Bronchial epithelial cell (primary cell): ENCODE measurements at places on chromosomes 12 and 14.

DNA sequence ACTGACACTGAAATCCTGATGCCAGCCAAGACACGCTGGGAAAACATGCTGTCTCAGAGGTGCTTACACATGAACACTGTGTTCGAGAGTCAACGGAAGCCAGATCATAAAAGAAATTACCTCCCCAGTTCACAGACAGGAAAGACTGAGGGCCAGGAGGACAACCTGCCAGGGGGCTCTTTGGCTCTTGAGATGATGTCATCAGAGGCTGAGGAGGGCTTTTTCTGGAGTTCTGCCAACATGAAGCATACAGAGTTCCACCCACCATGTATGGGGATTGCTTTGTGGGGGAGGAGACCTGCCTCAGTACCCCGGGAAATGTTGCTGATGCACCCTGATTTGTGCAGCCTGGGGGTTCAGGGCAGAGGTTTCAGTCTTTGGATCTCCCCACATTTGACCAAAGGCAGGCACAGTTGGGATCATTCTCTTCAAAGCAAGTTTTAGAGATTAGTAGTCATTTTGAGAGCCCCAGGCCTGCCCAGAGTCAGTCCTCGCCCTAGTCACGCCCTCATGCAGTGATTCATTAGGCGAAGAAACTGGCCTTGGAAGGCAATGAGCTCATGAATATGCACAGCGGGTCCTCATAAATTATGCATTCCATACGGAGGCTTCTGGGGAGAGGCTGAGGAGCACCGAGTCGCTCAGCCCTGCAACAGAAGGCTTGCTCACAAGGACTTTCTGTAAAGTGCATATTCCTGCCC is 34.9 kb upstream of the EML1 start:
- DNase-seq = peak; percentile 85

- peak; percentile 72 for DNase-seq
Observed at GRCh38 chr12:92596383-92596782, 106.4 kb upstream of the PLEKHG7 start.

GRCh38 chr14:36443374-36443773 is 76.7 kb downstream of the NKX2-1 start:
- DNase-seq = no peak

- no peak for DNase-seq
Observed at GRCh38 chr12:47813511-47814196, 6.0 kb downstream of the HDAC7 start.

DNA sequence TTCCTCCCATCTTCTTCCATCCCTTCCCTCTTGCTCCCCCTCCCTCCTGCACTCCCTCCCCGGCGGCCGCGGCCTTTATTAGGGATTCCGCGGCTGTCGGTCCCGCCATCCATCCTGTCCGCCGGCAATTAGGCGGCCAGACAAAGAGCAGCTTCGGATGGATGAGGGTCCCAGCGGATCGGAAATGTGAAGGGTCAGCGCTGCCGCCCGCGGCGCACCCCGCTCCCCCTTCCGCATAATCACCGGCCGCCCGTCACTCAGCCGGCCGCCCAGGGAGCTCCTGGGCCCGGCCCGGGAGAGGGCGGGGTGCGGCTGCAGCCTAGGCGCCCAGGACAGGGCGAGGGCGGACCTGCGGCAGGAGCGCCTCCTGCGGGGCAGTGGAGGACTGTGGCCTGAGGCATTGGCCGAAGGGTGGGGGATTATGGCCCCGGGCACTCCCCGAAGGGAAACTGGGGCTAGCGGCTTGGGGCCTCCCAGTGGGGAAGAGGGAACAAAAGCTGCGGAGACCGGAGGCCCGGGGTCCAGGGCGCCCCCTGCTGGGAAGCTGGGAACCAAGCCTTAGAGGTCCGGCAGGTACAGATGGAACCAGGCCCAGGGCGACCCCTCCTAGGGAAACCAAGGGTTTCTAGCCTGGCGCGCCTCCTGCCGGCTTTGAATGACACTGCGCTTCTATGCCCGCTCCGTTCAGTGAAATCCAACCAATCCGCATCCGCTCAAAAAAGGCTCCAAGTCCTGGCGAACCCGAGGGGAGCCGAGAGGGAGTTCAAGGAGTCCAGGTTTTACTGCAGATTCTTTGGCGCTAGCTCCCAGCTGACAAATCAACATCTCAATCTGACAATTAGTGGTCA is 4.4 kb upstream of the DNAJC22 start:
- peak; percentile 54 for DNase-seq

GRCh38 chr12:66829660-66830325 is 150.9 kb upstream of the GRIP1 start:
- DNase-seq = peak; percentile 92

DNA sequence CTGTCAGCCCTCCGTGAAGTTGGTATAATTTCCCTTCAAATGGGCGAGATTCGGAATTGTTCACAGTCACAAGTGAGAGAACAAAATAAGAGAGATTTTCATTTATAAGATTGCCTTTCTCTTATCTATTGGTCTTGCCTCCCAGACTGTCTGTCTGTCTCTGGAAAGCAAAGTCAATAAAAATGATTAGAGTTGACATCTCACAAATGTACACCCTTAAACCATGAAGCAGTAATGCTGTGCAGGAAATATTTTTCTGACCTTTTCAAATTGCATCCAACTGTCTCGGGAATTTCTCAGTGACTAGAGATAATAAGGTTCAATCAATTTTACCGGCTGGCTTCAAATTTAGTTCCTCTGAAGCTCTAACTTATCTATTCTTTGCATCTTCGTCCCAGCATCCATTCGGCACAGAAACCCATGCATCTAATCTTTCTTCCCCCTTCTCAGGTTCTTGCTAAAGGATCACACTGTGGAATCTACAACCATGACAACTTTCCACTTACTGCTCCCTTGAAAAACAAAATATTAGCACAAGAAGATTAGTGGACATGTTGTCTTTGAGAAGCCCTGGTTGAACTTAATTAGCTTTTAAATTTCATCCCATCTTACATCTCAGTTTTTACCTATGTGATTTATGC is 93.1 kb downstream of the RMST start:
- no peak for DNase-seq

DNA sequence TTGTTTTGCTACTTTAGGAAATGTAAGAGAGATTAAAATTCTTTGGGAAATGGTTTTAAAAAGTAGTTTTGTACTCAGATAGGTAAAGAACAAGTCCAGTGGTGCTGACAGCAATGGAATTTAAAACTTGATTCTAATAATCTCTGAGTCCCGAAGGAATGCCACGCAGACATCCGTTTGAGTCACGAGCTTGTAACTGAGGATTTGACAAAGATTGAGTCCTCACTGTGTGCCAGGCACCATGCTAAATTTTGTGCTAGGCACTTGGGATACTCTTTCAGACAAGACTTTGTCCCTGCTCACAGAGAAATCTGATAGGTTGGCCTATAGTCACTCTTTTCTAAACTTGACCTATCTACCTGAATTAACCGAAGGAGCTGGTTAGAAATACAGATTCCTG is 12.7 kb downstream of the FLRT2 start:
- DNase-seq = no peak

DNA sequence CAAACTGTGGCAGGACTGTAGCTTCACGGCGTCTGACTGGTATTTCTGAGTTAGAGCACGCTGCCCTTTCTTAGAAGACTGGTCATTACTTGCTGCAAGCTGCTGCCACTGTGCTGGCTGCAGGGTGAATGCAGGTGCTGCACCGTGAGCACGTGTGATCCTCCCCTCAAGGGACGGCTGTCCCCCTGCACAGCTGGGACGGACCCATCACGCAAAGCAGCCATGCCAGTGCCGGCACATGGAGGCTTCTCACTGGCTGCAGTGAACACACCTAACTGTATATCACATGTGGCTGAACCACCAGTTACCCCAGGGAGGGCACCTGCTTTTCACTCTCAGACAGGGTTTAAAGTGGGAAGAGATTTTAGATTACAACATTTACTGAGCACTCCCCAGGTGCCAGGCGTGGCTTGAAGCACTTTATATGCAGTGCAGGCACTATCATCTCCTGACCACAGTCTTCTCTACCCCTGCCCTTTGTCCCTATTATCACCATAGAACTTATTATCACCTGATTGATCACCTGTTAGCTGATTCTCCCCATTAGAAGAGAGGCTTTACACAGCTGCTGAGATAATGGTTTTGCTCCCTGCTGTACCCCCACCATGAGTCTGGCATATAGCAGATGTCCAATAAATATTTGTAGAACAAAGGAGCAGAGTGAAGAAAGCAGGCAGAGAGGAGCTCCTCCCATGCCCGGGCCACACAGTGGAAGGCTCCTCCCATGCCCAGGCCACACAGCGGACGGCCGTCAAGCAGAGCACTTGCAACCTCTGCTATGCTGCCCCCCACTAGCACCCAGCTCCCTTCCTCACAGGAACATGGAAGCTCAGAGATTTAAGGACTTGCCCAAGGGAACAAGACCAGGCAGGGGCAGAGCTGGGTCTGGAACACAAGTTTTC is 25.9 kb downstream of the SLC25A47 start:
- no peak for DNase-seq

GRCh38 chr12:51342416-51342815 is 4.1 kb downstream of the CELA1 start:
- DNase-seq = no peak

DNA sequence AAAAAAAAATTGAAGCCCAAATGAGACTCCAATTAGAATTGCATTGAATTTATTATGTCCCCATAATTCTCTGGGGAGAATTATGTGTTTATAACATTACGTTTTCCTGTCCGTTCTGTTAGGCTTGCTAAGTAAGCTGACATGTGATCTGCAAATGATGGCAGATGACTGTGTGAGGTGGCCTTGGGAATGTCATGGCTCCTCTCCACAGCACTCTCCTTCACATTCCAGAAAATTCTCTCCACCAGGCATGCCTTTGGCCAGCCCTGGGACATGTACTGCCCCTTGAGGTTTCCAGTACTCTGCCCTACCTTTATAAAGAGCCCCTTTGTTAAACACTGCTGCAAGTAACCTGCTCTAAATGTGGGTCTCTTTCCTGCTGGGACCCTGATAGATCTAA is 28.3 kb upstream of the INF2 start:
- no peak for DNase-seq

DNA sequence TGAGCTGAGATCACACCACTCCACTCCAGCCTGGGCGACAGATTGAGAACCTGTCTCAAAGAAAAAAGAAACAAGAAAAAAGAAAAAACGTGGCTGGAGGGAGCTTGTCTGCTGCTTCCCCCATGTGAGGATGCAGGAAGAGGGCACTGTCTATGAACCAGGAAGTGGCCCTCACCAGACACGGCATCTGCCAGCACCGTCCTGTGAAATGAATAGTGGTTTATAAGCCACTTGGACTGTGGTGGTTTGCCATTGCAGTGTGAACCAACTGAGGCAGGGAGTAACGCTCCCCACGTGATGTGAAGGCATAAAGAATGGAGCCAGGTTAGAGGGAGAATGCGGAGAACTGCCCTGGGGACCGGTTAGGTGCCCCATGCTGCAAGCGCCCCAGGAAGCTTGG is 4.5 kb upstream of the BRF1 start:
- DNase-seq = no peak

DNA sequence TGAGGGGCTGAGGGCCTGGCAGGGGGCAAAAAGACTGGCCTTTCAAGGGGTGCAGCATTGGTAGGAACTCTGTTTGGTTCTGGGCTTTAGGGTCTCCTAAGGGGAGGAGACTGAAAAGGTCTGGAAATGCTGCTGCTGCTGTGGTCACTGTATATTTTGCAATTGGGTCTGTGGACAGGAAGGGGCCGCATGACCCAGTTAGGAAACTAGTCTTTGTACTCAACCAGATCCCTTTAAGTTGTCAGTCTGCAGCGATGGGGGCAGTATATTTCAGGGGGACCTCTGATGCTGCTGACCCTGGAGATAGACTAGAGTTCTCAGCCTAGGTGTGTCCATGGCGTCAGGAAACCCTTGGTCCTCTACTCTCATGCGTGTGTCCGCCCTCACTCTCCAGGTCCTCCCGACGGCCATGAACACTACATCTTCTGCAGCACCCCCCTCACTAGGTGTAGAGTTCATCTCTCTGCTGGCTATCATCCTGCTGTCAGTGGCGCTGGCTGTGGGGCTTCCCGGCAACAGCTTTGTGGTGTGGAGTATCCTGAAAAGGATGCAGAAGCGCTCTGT is 4.0 kb downstream of the LTB4R start:
- no peak for DNase-seq

GRCh38 chr12:39393179-39393578 is 49.7 kb downstream of the KIF21A start:
- no peak for DNase-seq

- DNase-seq = no peak
Observed at GRCh38 chr12:124727922-124728321, 135.7 kb downstream of the SCARB1 start.

GRCh38 chr14:50821510-50822464 is 9.2 kb downstream of the NIN start:
- peak; percentile 75 for DNase-seq

DNA sequence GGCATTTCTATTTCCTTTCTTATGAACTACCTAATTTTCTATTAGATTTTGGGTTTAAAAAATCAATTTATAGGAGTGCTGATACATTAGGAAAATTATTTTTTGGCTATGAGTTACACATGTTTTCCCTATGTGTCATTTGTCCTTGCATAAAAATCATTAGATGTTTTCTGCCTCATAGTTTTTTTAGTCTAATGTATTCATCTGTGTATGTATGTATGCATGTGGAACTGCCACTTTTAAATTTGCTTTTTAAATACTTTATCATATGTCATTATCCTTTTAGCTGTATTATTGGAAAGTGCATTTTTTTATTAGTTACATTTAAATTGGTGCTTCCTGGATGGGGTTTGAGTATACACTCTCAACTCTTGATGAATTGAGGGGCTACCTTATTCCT is 78.7 kb upstream of the CEP83 start:
- no peak for DNase-seq

- no peak for DNase-seq
Observed at GRCh38 chr12:43896496-43896895, 60.6 kb downstream of the TMEM117 start.

DNA sequence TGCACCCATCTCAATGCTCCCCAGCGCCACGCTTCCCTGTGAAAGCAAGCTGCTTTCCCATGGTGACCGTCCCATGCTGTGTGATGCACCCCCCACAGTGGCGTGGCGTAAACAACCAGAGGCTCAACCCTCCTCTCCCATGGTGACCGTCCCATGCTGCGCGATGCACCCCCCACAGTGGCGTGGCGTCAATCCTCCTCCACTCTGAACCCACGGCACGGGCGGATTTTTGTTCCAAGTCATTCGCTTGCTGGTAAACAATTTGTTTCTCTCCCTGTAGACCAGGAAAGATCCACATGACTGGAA is 8.9 kb downstream of the STX2 start:
- DNase-seq = no peak

DNA sequence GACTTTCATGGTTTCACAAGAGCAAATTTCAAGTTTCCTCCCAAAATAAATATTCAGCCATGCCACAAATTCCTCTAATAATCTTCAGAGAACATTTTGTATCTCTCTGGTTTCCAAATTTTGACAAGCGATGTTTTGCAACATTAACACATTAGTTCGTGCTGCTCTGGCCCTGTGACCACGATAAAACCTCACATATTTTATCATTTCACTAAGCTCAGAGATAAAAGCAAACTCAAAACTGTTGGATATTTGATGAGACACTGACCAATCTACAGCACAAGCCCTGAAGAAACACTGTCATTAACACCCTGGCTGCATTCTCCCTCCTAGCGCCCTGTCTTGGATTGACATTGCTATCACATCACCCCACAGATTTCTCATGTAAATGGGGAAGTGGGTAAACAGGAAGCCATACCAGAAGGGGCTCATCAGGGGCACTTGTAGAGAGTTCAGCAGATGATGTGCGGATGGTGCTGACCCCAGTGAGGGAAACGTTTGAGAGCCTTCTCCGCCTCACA is 264.3 kb downstream of the PRKD1 start:
- DNase-seq = no peak
